Spinal cord (tissue), 10 donors: ENCODE measurements at places on chromosomes 7 and 10. TPM values are rescaled to one million over a fixed set of nuclear protein-coding genes. Genes with fewer than 3 reads are reported as not detected.

DNA sequence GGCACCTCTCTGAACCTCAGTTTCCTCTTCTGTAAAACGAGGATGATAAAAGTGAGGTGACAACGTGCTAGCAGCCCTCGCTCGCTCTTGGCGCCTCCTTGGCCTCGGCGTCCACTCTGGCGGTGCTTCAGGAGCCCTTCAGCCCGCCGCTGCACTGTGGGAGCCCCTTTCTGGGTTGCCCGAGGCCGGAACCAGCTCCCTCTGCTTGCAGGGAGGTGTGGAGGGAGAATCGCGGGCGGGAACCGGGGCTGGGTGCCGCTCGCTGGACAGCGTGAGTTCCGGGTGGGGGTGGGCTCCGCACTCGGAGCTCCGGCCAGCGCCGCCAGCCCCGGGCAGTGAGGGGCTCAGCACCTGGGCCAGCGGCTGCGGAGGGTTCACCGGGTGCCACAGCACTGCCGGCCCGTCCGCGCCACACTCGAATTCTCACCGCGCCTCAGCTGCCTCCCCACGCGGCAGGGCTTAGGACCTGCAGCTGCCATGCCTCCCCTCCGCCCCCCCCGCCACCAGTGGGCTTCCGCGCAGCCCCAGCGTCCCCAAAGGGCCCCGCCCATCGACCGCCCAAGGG is 24.3 kb upstream of the ACSL5 start:
- no peak overlapping the region for H3K27ac ChIP-seq
- no peaks in the 10 kb centered on the region for H3K27me3 ChIP-seq
- H3K4me3 ChIP-seq, result no peak overlapping the region
- no peaks in the 10 kb centered on the region for H3K36me3 ChIP-seq
- no peaks in the 10 kb centered on the region for H3K4me1 ChIP-seq

GRCh38 chr7:129163875-129164544 is 19.5 kb downstream of the TSPAN33 start:
- H3K27ac ChIP-seq, result no peak overlapping the region
- peaks cover 9% of the 10 kb centered on the region for H3K36me3 ChIP-seq
- H3K4me3 ChIP-seq, result no peak overlapping the region
- DNase-seq, result no peak

DNA sequence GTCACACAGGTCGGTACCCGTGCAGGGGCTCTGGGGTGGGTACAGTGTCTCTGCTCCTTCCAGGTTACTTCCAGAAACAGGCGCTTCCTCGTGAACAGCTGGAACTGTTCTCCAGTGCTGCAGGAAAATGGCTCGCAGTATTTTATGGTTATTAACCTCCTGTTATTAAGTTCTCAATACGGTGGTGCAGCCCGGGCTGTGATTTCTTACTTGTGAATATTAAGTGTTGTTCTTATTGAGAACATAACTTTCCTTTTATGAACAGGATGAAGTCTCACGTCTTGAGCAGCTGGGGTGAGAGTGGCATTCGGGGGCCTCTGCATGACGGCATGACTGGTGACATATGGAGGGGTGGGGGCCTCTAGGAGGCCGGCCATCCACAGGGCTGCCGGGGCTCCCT is 430.8 kb downstream of the GLRX3 start:
- DNase-seq, result no peak
- no peak overlapping the region for H3K4me3 ChIP-seq
- no peaks in the 10 kb centered on the region for H3K36me3 ChIP-seq
- peaks cover 18% of the 10 kb centered on the region for H3K4me1 ChIP-seq
- no peaks in the 10 kb centered on the region for H3K27me3 ChIP-seq

- H3K4me3 ChIP-seq, result no peak overlapping the region
- H3K27ac ChIP-seq, result no peak overlapping the region
- H3K36me3 ChIP-seq, result no peaks in the 10 kb centered on the region
- H3K4me1 ChIP-seq, result no peaks in the 10 kb centered on the region
These were observed 94.3 kb downstream of the CFAP58 start for GRCh38 chr10:104447906-104448305.

GRCh38 chr10:47055386-47056246 is 144.4 kb downstream of the PTPN20 start:
- H3K4me1 ChIP-seq, result peaks cover 4% of the 10 kb centered on the region
- H3K27me3 ChIP-seq, result no peaks in the 10 kb centered on the region
- H3K27ac ChIP-seq, result no peak overlapping the region

DNA sequence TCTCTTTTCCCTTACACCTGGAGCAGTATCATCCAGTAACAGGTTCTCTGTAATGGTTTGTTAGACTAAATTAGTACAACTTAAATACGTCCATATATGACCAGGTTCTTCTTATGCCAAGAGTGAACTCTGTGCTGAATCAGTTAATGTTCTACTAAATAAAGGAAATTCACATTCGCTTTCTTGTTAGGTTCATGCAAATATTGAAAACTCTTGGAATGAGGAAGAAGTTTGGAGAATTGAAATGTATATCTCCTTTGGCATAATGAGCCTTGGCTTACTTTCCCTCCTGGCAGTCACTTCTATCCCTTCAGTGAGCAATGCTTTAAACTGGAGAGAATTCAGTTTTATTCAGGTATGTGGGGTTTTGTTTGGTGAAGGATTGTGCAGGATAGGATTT is 15.3 kb upstream of the CFAP69 start:
- H3K4me3 ChIP-seq, result no peak overlapping the region
- no peaks in the 10 kb centered on the region for H3K27me3 ChIP-seq
- no peaks in the 10 kb centered on the region for H3K36me3 ChIP-seq
- H3K4me1 ChIP-seq, result no peaks in the 10 kb centered on the region
- DNase-seq, result no peak

The FAM25A gene
- total RNA-seq, result not detected

The FERD3L gene
- total RNA-seq, result 0.61 TPM

GRCh38 chr7:2393706-2394105 is 9.7 kb upstream of the CHST12 start:
- H3K27ac ChIP-seq, result no peak overlapping the region
- H3K4me1 ChIP-seq, result peaks cover 17% of the 10 kb centered on the region
- peaks cover 8% of the 10 kb centered on the region for H3K36me3 ChIP-seq
- DNase-seq, result no peak
- H3K4me3 ChIP-seq, result no peak overlapping the region
- H3K27me3 ChIP-seq, result no peaks in the 10 kb centered on the region

The PDIA4 gene
- 84.5 TPM for total RNA-seq

The MINDY4 gene
- 13.8 TPM for total RNA-seq

The GBX1 gene
- 1.3 TPM for total RNA-seq

GRCh38 chr10:8950978-8951377 is 896.5 kb downstream of the GATA3 start:
- no peaks in the 10 kb centered on the region for H3K36me3 ChIP-seq
- no peak for DNase-seq
- no peaks in the 10 kb centered on the region for H3K4me1 ChIP-seq
- H3K4me3 ChIP-seq, result no peak overlapping the region
- H3K27ac ChIP-seq, result no peak overlapping the region
- no peaks in the 10 kb centered on the region for H3K27me3 ChIP-seq

- H3K4me3 ChIP-seq, result no peak overlapping the region
- DNase-seq, result no peak
- peaks cover 20% of the 10 kb centered on the region for H3K4me1 ChIP-seq
- H3K36me3 ChIP-seq, result no peaks in the 10 kb centered on the region
- H3K27me3 ChIP-seq, result no peaks in the 10 kb centered on the region
- H3K27ac ChIP-seq, result no peak overlapping the region
These were observed 191.7 kb upstream of the C7orf33 start for GRCh38 chr7:148398844-148399365.

GRCh38 chr7:67391168-67391567 is 394.5 kb downstream of the TYW1 start:
- H3K4me1 ChIP-seq, result no peaks in the 10 kb centered on the region
- H3K4me3 ChIP-seq, result no peak overlapping the region
- no peak for DNase-seq
- no peak overlapping the region for H3K27ac ChIP-seq
- H3K27me3 ChIP-seq, result peaks cover 2% of the 10 kb centered on the region
- no peaks in the 10 kb centered on the region for H3K36me3 ChIP-seq

The TMEM196 gene
- total RNA-seq, result 16.5 TPM

The ZNF853 gene
- total RNA-seq, result 12.9 TPM

The EDRF1 gene
- total RNA-seq, result 37.6 TPM

The HMX2 gene
- not detected for total RNA-seq

DNA sequence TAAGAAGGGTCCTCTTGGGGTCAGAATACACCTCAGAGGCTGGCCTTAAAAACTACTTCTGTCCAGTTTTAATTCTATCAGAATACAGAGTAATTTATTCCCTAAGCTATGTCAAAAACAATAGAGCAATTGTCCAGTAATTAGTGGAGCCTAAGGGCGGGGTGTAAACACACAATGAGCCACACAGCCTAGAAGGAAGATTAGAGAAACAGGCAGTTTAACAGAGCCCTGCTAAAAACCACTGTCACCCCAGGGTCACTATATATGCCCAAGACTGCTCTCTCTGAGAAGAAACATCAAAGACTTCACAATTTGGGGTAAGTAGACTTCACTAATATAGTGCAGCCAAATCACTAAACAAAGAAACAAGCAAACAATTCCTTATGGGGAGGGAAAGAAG is 27.2 kb upstream of the WNT2 start:
- H3K36me3 ChIP-seq, result no peaks in the 10 kb centered on the region
- no peak overlapping the region for H3K27ac ChIP-seq
- DNase-seq, result no peak

GRCh38 chr7:69091521-69091920 is 506.8 kb upstream of the AUTS2 start:
- no peak overlapping the region for H3K4me3 ChIP-seq
- no peaks in the 10 kb centered on the region for H3K27me3 ChIP-seq
- H3K36me3 ChIP-seq, result no peaks in the 10 kb centered on the region
- DNase-seq, result no peak

DNA sequence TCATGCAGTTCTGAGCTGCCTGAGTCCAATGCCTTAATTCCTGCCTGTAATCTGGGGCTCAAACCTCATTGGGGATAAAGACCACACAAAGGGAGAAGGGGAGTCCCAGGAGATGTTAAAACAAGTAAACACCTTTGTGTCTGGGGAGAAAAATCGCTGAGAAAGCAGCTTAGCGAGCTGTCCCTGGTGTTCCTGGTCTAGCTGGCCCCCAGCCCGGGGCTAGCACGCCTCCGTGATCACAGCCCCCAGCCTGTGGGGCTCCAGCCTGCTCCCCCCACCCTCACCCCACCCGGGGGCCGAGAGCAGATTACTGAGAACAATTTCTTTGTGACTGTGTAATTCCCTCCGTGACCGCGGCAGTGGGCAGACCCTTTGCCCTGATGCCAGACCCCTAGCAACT is 24.8 kb downstream of the DPCD start:
- no peak overlapping the region for H3K4me3 ChIP-seq
- DNase-seq, result no peak
- no peak overlapping the region for H3K27ac ChIP-seq
- H3K27me3 ChIP-seq, result no peaks in the 10 kb centered on the region
- H3K36me3 ChIP-seq, result peaks cover 73% of the 10 kb centered on the region

DNA sequence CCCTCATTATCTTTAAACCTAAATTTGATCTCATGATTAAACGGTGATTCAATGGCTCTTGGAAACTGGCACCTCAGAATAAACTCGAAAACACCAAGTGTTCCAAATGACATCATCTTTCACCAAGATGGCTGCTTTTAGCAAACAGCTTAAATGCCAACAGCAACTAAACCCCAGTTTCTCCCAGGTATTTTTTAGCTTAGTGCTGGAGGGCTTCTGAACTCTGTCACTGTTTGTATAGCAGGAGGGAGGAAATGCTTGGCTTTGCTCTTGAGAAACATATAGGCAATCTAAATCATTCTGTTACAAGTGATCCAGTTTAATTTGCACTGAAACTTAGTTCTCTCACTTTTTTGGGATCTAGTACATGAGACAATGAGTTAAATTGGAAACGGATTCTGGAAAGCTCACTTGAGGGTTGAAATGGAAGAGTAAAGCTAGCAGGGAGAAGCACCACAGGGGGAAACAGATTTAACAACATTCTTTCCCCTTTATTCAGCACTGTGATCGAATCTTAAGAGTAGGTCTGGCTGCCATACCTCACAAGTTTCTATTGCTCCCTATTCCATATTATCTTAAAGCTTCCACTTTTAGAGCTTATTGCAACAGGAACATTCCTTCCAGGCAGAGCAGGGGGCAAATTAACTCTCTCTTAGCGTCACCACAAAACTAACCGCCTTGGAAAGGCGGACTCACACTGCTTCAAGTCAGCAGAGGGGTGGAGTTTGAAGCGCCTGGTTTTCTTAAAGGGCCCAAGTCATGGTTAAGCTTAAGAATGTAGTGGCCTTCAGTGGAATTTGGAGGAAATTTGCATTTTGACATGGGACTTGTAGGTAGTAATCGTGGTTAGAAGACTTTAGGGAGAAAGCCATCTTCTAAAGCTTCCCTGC is 1.8 kb upstream of the CCDC6 start:
- H3K4me1 ChIP-seq, result peaks cover 6% of the 10 kb centered on the region
- H3K4me3 ChIP-seq, result peak overlapping the region; percentile 51
- peak; percentile 72 for DNase-seq
- H3K36me3 ChIP-seq, result no peaks in the 10 kb centered on the region
- peak overlapping the region; percentile 89 for H3K27ac ChIP-seq

The ENTPD1 gene
- total RNA-seq, result 41.3 TPM

The NODAL gene
- total RNA-seq, result 2.2 TPM

- no peaks in the 10 kb centered on the region for H3K4me1 ChIP-seq
- H3K4me3 ChIP-seq, result no peak overlapping the region
- no peaks in the 10 kb centered on the region for H3K36me3 ChIP-seq
- no peak for DNase-seq
- no peaks in the 10 kb centered on the region for H3K27me3 ChIP-seq
These were observed 271.3 kb upstream of the CNTNAP2 start for GRCh38 chr7:145845345-145845744.

- H3K4me3 ChIP-seq, result no peak overlapping the region
- no peak for DNase-seq
- no peaks in the 10 kb centered on the region for H3K4me1 ChIP-seq
- H3K36me3 ChIP-seq, result peaks cover 16% of the 10 kb centered on the region
- H3K27ac ChIP-seq, result no peak overlapping the region
- H3K27me3 ChIP-seq, result no peaks in the 10 kb centered on the region
These were observed 49.6 kb downstream of the POLL start for GRCh38 chr10:101538446-101538845.

DNA sequence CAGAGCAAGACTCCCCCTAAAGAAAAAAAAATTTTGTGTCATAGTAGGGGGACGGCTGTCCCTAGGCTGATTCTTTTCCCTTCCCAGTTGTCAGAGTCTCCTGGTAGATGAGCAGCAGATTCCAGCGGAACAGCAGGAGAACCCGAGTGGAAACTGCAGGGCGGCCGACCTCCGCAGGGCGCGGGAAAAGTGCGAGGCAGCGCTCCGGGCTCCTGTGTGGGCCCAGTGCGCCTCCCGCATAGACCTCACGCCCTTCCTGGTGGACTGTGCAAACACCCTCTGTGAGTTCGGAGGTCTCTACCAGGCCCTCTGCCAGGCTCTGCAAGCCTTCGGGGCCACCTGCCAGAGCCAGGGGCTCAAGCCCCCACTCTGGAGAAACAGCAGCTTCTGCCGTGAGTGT is 46.0 kb downstream of the ZAN start:
- peaks cover 2% of the 10 kb centered on the region for H3K27me3 ChIP-seq
- H3K4me3 ChIP-seq, result no peak overlapping the region
- no peak overlapping the region for H3K27ac ChIP-seq

The HDAC9 gene
- 58.5 TPM for total RNA-seq

GRCh38 chr7:32501522-32501921 is 6.2 kb downstream of the AVL9 start:
- no peak overlapping the region for H3K4me3 ChIP-seq
- peaks cover 9% of the 10 kb centered on the region for H3K4me1 ChIP-seq
- no peaks in the 10 kb centered on the region for H3K27me3 ChIP-seq
- H3K27ac ChIP-seq, result peak overlapping the region; percentile 58

The AKR1C4 gene
- not detected for total RNA-seq
